Activated T-helper 17 cell treated with anti-CD3 and anti-CD28 coated beads, Interleukin-2, amount 50 U/mL, for 72 hours (primary cell): ENCODE measurements at places on chromosomes 12 and 14. TPM values are rescaled to one million over a fixed set of nuclear protein-coding genes. Genes with fewer than 3 reads are reported as not detected.

DNA sequence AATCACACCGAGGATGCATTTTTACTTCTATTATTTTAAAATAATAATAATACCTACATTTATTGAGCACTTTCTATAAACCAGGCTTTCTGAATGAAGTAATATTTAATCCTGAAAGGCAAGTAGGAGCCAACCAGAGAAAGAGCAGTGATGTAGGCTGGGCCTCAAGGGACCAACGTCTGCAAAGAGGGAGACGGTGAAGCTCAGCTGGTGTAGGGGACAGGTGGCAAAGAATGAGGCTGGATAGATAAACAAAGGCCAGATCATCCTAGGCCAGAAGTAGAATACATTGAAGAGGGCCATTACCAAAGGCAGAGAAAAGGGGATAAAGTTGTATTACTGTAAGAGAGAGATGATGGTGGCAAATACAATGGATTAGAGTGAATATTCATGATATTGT is 810 bp upstream of the TMBIM4 start:
- ATAC-seq = no peak

EAPP gene
- 46.9 TPM for total RNA-seq

DNA sequence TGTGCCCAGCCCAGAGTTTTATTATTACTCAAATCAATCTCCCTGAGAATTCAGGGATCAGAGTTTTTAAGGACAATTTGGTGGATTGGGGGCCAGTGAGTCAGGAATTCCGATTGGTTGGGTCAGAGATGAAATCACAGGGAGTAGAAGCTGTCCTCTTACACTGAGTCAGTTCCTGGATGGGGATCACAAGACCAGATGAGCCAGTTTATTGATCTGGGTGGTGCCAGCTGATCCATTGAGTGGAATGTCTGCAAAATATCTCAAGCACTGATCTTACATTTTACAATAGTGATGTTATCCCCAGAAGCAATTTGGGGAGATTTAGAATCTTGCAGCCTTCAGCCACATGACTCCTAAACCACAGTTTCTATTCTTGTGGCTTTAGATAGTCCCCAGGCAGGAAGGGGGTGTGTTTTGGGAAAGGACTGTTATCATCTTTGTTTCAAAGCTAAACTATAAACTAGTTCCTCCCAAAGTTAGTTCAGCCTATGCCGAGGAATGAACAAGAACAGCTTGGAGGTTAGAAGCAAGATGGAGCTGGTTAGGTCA is 89.1 kb upstream of the CNOT2 start:
- no peak for ATAC-seq

GRCh38 chr12:26247873-26248272 is 52.5 kb downstream of the SSPN start:
- ATAC-seq = no peak

- ATAC-seq = no peak
Measured at GRCh38 chr14:23537351-23538049, 14.1 kb downstream of the ZFHX2 start.

- ATAC-seq = no peak
Measured at GRCh38 chr12:65019696-65020234, 101.3 kb downstream of the WIF1 start.

LBHD2 gene
- not detected for total RNA-seq

DNA sequence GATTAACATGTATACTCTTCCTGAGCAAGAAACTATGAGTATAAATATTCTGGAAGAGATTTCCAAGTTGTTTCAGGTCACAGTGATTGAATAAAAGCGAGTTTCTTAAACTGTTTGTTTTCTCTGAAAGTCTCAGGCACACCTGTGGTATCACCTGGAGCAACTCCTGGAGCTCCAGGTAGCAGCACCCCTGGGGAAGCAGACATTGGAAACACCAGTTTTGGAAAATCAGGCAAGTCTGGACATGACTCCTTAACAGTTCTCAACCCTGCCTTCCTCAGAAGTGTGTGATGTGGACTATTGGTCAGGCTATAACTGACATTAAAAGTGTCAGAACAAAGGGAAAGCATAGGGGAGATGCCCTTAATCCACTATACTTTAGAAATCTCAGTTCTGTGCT is 217.6 kb upstream of the CNTN1 start:
- no peak for ATAC-seq

GRCh38 chr14:53683229-53683628 is 273.4 kb downstream of the BMP4 start:
- no peak for ATAC-seq

B4GALNT3 gene
- total RNA-seq = 4.7 TPM

DNA sequence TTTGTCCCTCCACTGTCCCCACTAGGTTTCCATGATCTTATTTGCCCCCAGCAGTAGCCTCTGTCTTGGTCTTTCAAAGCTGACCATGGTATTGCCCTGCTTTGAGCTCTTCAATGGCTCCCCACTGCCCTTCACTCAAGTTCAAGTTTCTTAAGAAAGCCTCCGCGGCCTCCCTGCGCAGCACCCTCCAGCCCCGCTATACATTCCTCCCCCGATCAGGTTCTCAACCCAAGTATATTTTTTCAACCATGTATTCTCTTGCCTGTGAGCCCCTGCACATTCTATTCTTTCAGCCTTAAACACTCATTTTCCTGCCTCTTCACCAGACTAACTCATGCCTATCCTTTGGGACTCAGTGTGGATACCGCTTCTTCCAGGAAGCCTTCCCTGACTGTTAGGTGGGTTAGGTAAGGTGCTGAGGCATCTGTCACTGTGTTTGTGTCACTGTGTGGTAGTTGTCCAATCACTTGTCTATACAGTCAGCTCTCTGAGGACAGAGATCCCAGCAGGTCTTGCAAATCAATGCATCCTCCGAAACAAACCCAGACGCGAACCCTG is 4.3 kb downstream of the FAIM2 start:
- no peak for ATAC-seq

DNA sequence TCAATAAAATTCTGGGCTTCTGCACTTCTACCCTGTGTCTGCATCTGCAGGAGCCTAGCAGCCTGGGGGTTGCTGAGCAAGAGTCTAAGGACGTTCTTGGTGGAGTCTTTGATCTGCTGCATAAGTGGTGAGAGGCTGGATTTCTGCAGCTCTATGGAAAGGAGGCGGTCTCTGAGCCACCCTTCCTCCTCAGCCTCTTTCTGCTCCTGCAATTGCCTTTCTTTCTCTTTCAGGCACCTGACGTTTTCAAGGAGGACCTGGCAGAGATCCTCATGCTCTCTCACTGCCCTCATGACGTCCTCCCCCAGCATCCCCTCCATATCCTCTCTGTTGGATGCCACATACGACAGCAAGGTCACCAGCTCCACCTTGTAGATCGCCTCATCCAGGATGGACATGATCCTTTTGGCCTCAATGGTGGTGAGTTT is 13.6 kb upstream of the TPCN1 start:
- no peak for ATAC-seq

NPFF gene
- total RNA-seq = not detected

RFLNA gene
- total RNA-seq = not detected

- no peak for ATAC-seq
Measured at GRCh38 chr12:74408601-74409166, 129.0 kb upstream of the ATXN7L3B start.
